ENCODE measurements at places on chromosomes 16 and 17.

- no peak for DNase-seq
These were observed 19.3 kb downstream of the CARHSP1 start for GRCh38 chr16:8849411-8850011.

DNA sequence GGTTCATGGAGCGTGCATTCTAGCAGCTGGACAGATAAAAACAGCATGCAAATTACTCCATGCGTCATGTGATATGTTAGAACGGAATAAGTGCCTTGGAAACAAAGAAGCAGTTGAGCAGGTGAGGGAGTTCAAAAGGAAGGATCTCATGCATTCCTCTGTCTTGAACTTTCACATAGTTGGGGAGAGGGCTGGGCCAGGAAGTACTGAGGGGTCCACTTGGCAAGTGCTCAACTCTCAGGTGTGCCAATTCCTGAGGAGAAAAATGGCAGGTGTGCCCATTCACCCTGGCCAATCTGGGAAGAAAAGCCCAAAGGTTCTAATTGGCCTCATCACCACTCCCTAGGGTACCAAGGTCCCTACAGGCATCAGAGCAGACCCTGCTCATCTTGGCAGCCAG, 67.7 kb downstream of the CES1 start:
- no peak for DNase-seq

DNA sequence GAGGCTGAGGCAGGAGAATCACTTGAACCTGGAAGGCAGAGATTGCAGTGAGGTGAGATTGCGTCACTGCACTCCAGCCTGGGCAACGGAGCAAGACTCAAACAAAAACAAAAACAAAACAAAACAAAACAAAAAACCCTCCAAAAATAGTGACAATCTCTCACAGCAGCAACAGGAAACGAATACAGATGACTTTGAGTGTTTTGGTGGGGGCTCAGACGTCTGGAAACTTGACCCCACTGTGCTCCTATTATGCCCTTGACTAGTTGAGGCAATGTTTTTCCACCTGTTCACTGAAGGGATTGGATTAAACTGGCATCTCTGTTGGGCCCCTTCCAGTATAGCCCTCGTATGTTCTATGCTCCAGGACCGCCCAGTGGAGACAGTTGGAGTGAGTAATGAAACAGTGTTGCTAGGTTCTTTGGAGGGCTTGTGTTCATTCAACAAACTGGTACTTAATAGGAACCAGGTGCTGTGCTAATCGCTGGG, 167.0 kb downstream of the UTP18 start:
- DNase-seq: no peak

GRCh38 chr16:59205403-59205802, 471.3 kb upstream of the GOT2 start:
- DNase-seq: no peak

GRCh38 chr16:12057266-12057665, 80.7 kb downstream of the SNX29 start:
- DNase-seq: no peak

DNA sequence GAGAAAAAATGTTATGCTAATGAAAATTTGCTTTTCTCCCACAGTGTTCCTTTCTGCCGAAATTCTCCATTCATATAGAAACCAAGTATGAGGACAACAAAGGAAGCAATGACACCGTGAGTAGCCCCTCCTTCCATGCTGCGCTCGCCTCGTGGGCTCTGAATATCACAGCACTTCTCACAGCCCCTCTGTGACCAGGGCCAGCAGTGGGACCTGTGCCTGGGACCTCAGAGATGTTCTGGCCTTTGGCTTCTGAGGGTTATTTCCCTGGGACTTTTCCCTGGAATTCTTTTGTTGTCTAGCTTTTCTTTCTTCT, 139.6 kb upstream of the NOL11 start:
- no peak for DNase-seq

GRCh38 chr16:79752396-79752795, 151.9 kb upstream of the MAF start:
- DNase-seq: no peak

DNA sequence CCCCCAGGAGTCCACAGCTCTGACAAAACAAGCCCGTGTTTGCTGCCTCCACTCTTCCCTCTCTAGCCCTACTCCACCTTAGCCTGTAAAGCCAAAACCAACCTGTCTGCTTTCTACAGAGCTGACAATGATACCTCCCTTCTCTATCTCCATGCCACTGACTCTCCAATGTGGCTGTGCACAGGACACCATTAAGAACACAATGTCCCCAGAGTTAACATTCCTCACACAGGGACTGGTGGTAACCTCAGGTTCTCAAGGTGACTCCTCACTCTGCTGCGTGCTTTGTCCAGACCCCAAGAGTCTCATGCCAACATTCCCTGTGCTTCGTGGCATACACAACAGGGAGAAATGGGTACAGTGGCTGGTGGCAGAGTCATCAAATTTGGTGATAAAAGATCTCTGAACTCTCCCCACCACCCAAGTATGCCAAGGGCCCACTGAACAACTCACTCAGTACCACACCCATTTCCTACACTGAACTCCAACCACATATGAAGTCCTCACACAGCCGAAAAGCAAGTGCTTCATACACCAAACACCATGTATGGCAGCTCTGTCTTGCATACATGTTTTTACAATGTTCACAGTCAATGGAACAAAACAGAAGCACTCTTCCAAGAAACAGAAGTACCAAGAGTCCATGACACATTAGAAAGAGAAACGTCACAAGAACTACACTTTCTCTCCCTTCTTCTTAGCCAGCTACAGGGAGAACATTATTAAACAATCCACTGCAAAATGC, 21.1 kb downstream of the CSNK2A2 start:
- no peak for DNase-seq

DNA sequence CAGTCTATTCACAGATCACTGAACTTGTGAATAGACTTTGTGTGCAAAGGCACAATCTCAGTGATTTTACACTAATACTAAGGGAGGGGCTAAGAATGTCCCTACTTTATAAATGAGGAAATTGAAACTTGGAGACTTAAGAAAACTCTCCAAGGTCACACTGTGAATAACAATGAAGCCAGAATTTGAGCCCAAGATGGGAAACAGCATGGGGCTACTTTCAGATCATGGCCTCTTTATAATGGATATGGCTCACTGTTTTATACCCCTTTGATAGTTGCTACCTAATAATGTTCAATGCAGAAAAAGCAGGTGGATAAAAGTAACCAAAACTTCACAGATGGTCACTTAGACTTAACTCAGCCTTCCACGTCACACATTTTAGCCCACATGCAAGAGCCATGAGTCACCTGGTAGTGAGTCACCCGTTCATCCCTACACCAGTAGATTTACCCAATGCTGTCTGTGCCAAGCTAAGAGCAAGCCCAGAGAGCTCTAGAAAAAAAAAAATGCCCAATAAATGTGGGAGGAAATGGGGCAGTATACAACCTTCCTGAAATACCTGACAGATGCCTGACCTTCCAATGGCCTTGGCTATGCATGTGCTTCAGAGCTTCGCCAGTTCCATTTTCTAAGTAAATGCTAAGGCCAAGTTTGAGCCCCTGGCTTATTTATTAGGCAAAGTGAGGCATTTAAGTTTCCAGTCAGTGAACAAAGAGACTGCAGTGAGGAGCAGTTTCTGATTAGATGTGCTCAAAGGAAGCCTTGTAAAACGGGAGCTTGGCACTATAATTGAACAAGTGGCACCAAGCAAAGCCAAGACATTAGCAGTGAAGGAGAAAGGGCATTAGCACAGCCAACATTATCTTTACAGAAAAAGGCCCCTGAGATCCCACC, 219.7 kb downstream of the TMEM114 start:
- no peak for DNase-seq

DNA sequence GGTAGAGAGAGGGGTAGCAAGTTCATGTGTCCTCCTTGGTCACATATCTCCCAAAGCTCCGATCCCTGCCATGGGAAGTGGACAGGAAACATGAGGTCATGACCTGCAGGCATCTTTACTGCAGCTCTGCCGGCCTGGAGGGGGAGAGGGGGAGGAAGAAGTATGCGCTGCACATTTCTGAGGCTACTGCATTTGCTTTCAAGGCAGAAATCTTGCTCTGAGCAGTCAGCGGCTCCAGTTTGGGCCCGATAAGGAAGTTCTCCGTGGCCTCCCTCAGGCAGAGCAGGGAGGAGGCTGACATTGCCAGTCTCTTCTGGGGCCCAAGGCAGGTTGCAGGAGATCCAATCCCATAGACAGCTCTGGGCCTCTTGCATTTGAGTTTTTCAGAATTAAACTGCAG, 1.5 kb upstream of the NHERF1 start:
- DNase-seq: no peak

DNA sequence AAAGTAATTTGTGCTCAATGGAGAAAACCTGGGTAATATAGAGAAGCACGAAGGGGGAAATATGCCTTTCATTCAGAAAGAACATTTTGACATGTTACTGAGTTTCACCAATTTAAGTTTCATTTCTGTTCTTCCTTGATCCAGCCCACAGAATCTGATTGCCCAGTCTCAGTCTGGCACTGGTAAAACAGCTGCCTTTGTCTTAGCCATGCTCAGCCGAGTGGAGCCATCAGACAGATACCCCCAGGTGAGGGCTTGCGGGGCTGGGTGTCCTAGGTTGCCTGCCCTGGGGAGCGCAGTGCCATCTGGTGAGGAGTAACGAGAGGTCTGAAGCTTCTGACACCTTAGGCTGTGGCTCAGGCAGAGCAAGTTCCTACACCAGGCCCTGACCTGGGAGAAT, 17.7 kb downstream of the DDX19A start:
- DNase-seq: no peak

DNA sequence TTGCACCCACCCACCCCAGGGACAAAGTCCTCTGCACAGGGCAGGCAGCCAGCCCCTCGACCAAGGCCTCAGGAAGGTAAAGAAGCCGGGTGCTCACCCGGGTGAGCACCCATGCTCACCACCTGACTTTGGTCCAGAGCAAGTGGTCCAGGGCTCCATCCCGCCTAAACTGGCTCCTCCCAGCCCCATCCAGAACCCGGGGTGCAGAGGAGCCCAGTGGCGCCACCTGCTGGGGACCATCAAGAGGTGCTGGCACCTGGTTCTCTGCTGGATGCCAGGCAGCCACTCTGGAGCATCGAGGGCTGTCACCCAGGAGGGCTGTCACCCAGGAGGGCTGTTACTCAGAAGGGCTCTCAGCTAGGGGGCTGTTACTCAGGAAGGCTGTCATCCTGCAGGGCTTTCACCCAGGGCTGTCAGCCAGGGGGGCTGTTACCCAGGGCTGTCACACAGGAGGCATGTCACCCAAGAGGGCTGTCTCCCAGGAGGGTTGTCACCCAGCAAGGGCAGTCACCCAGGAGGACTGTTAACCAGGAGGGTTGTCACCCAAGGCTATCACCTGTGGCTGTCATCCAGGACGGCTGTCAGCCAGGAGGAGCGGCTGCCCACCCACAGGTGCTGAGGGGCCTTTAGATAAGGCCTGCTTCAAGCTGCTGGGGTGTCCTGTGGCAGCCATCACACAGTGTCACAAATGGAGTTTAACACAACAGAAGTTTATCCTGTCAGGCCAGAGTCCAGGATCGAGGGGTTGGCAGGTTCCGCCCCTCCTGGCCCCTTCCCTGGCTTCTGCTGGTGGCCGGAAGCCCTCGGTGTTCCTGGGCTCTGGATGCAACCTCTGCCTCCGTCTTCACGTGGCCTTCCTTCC, 98.5 kb downstream of the TNFRSF13B start:
- DNase-seq: no peak

DNA sequence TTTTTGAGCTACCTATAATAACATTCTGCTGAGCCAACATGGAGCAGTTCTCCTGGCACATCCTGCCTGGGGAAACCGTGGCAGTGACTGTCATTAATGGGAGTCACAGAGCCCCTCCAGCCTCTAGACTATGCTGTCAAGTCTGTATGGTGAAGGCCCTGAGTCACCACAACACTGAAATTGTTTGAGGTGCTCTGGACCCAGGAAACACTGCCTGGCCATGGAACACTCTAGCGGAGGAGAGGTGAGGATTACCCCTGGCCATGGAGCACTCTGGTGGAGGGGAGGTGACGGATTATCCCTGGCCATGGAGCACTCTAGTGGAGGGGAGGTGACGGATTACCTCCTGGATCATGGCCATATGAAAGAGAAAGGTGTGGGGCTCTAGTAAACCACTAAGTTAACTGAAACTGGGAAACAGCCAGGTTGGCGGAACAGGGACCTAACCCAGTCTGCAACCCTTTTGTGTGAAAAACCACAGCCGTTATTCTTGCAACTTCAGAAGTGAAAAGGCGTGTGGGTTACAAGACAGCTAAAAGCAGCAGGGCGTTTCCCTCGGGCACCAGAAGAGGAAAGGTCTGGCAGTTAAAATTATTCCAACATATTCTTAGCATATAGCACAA, 156.7 kb downstream of the KCNJ12 start:
- DNase-seq: no peak

- no peak for DNase-seq
These were observed 448.4 kb upstream of the CDH11 start for GRCh38 chr16:65570261-65570660.

GRCh38 chr16:49027420-49027819, 254.2 kb downstream of the CBLN1 start:
- no peak for DNase-seq

DNA sequence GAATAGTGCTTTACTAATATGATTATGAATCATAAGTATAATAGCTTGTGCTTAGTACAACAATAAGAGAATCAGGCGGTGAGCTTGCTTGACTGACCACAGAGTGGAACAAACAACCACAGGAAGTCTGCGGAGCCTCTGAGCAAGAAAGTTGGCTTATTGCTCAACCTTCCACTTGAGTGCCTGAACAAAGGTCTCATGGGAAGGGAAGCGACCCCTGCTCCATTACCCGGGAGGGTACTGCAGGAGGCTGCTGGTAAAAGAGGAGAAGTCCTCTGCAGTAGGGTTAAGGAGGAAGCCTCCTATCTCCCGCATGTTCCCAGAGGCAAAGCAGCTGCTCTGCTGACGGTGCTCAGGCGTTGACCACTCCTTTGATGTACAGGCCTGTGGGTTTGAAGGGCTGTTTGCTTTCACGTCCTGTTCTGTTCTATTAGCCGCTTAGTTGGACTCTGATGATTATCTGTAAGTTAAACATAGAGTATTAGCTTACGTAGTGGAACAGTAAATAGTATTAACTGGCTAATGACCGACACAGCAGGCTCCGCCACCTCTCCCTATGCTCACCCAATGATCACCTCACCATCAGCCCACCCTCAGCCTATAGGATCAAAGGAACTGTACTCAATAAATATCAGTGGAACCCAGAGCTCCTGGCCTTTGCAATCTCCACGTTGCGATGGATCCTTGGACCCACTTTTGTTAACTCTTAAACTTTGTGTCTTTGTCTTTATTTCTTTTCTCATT, 17.5 kb downstream of the ALOX15B start:
- DNase-seq: no peak

GRCh38 chr16:1788095-1788707, 5.3 kb downstream of the IGFALS start:
- no peak for DNase-seq

DNA sequence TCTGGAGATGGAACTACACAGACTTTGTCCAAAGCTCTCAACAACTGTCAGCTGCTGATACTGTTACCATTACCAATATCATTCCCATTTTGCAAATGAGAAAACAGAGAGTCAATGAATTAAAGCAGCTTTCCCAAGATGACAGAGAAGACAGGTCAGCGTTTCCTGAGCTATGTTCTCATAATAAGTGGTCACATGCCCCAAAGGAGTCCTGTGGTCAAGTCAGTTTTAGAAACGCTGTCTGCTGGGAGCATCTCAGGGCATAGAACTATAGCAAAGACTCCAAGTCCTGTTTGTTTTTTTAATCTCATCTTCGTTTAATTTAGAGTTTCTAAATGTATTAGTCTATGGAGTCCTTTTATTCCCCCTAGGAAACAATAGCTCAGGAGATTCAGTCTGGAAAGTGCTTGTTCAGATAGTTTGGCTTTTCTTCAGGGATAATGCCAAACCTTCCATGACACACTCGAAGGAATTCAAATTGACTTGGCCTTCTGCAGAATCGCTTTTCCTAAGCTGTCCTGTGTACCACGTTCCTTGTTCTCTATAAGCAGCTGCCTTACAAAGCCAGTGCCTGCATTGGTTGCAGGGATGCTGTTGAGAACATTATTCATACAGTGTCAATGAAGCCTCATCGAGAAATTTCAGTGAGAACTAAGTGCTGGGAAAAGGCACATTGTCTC, 12.1 kb downstream of the CCDC42 start:
- no peak for DNase-seq

All from activated naive CD4-positive, alpha-beta T cell (primary cell).